ENCODE measurements at places on chromosomes 1 and 21. TPM values are rescaled to one million over a fixed set of nuclear protein-coding genes. Genes with fewer than 3 reads are reported as not detected.

The STIL gene
- total RNA-seq: 12.9 TPM

The LCE2A gene
- total RNA-seq: not detected

The OR2L2 gene
- total RNA-seq: under 0.01 TPM

The GPR3 gene
- total RNA-seq: under 0.01 TPM

The RNU1-2 gene
- total RNA-seq: under 0.01 TPM

The FMO3 gene
- 0.86 TPM for total RNA-seq

The CNKSR1 gene
- total RNA-seq: 0.26 TPM

The AADACL3 gene
- total RNA-seq: not detected

The LRRC47 gene
- total RNA-seq: 25.0 TPM

The CD244 gene
- total RNA-seq: not detected

The DHCR24 gene
- total RNA-seq: 137 TPM

The KCNT2 gene
- total RNA-seq: 4.7 TPM

The PTPRU gene
- 12.5 TPM for total RNA-seq

The POU2F1 gene
- total RNA-seq: 12.4 TPM

The HECTD3 gene
- 23.5 TPM for total RNA-seq

The TFF3 gene
- not detected for total RNA-seq

The PEAR1 gene
- total RNA-seq: 5.5 TPM

The PPIAL4G gene
- total RNA-seq: under 0.01 TPM

The TMEM9 gene
- total RNA-seq: 64.3 TPM

The SLAMF1 gene
- not detected for total RNA-seq

The NFIA gene
- 31.5 TPM for total RNA-seq

The LAMB3 gene
- 12.2 TPM for total RNA-seq

The PGLYRP3 gene
- total RNA-seq: not detected

The FCRL2 gene
- not detected for total RNA-seq

The AXDND1 gene
- 0.54 TPM for total RNA-seq

The CHRM3 gene
- 0.13 TPM for total RNA-seq

The PITHD1 gene
- 41.4 TPM for total RNA-seq

The TCP10L gene
- 0.39 TPM for total RNA-seq

The PTGS2 gene
- total RNA-seq: 33.7 TPM

The IFNLR1 gene
- total RNA-seq: 0.22 TPM

The RRP15 gene
- total RNA-seq: 10.8 TPM

The LAX1 gene
- total RNA-seq: 0.13 TPM

The PTGER3 gene
- under 0.01 TPM for total RNA-seq

The PSRC1 gene
- total RNA-seq: 18.4 TPM

The LINGO4 gene
- not detected for total RNA-seq

The ARMH1 gene
- 0.91 TPM for total RNA-seq

The CCDC190 gene
- total RNA-seq: 0.32 TPM

The STPG1 gene
- total RNA-seq: 12.2 TPM

The PLCH2 gene
- total RNA-seq: 0.76 TPM

The TSPAN1 gene
- total RNA-seq: 0.91 TPM

The VPS13D gene
- 68.5 TPM for total RNA-seq

The LCA5L gene
- 3.6 TPM for total RNA-seq

The ANGPTL3 gene
- 0.11 TPM for total RNA-seq

The CHIT1 gene
- total RNA-seq: under 0.01 TPM

The ATXN7L2 gene
- total RNA-seq: 1.6 TPM
